ENCODE measurements at places on chromosomes 2 and 18. TPM values are rescaled to one million over a fixed set of nuclear protein-coding genes. Genes with fewer than 3 reads are reported as not detected.

Gene ACYP2
- total RNA-seq = 5.8 TPM

Gene AQP12B
- total RNA-seq = not detected

DNA sequence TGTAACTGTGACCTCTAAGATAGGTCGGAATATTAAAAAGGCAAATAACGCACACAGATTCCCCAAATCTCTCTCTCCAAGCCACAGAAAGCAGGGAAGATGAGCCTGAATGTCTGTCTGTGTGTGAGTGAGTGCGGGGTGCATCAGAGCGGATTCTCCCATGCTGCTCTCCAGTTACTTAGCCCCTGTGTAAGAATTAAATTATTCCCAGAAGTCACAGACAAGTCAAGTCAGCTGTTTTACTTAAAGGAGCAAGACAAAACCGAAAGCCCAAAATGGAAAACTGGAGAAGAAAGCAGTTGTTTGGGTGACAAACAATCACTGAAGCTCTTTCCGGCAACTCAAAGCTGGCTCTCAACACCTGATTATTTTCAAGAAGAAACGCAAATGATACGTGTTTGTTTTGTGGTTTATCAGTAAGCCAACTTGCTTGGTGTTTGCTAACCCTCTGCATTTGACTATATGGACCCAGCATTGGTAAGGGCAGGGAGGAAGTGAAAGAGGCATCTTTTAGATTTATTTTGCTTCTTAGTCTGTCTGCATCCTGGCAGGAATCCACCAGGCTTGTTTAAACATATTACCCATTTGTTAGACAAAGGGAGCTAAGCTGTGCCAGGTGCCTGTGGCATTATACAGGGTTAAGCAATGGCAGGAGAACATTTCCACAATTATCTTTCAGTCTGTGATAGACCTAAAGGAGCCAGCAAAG, 121.5 kb upstream of the CREB1 start:
- no peak for DNase-seq

Gene RAB6C
- not detected for total RNA-seq

DNA sequence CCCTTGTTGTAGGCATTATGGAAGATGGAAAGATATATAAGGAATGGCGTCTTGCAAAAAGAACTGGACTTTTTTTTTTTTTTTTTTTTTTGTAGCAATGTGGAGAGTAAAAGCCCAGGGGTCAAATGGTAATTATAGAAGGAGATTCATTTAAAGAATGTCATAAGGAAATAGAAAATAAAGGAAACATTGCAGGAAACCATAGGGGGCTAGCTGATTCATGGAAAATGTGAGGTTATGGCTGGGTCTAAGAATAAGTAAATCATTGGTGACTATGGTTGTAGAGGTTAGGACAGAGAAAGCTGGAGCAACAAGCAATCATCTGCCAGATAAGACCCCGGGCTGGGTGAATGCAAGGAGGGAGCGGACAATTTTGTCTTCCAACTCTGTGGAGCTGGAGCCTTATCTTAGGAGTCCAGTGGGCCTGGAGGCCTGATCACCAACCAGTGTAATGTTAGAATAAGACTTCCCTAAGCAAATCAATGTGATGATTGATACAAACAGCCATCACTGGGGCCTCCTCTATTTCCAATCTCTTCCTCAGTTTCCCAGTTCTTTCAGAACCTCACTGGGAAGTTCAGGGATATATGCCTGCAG, 201.2 kb upstream of the TNP1 start:
- no peak for DNase-seq

- DNase-seq = no peak
Observed at GRCh38 chr2:10022041-10022421, 21.3 kb upstream of the KLF11 start.

Measured in activated CD8-positive, alpha-beta T cell treated with anti-CD3 and anti-CD28 coated beads for 36 hours (primary cell).